GM13977 (cell line): ENCODE measurements at places on chromosomes 3 and 15.

- no peak for DNase-seq
Observed at GRCh38 chr15:31476236-31476810, 149.7 kb downstream of the KLF13 start.

- DNase-seq = no peak
Observed at GRCh38 chr3:51734572-51734907, 27.7 kb downstream of the GRM2 start.

DNA sequence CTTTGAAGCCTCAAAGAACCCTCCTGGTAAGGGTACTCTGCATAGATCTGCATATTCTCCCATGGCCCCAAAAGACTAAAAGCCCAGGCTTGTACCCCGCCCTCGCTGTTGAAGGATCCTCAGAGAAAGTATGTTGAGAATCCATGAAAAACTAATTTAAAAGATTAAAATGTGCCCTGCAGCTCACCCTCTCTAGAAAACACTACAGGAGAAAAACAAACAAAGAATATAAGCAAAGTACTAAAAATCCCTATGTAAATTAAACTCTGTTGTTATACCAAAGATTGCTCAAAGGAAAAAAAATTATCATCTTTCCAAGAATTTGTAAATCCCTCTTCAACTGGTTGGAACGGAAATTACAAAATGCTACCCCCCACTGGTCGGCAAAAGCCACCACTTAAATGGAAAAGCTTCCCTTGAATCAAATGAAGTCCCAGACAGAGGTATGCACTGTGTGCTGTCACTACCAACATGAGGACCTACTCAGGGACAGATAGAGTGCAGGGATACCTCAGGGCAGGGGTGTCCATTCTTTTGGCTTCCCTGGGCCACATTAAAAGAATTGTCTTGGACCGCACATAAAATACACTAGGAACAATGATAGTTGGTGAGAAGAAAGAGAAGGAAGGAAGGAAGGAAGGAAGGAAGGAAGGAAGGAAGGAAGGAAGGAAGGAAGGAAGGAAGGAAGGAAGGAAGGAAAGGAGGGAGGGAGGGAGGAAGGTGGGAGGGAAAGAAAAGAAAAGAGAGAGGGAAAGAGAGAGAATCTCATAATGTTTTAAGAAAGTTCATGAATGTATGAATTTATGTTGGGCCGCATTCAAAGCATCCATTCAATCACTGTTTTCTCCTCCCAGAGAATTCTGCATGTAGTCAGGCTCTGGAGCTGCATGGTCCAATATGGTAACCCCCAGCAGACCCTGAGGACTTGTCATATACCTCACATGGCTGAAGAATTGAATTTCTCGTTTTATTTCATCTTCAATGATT is 88.1 kb downstream of the MAGI1 start:
- no peak for DNase-seq

GRCh38 chr15:60458721-60459120 is 20.2 kb downstream of the ICE2 start:
- no peak for DNase-seq

GRCh38 chr15:100601617-100602063 is 344 bp downstream of the LINS1 start:
- no peak for DNase-seq

- DNase-seq = no peak
Observed at GRCh38 chr15:81473946-81474345, 99.9 kb upstream of the TMC3 start.

GRCh38 chr15:90607361-90607760 is 77.6 kb downstream of the CRTC3 start:
- no peak for DNase-seq

- DNase-seq = no peak
Observed at GRCh38 chr15:50458348-50459112, 34.3 kb downstream of the USP8 start.

DNA sequence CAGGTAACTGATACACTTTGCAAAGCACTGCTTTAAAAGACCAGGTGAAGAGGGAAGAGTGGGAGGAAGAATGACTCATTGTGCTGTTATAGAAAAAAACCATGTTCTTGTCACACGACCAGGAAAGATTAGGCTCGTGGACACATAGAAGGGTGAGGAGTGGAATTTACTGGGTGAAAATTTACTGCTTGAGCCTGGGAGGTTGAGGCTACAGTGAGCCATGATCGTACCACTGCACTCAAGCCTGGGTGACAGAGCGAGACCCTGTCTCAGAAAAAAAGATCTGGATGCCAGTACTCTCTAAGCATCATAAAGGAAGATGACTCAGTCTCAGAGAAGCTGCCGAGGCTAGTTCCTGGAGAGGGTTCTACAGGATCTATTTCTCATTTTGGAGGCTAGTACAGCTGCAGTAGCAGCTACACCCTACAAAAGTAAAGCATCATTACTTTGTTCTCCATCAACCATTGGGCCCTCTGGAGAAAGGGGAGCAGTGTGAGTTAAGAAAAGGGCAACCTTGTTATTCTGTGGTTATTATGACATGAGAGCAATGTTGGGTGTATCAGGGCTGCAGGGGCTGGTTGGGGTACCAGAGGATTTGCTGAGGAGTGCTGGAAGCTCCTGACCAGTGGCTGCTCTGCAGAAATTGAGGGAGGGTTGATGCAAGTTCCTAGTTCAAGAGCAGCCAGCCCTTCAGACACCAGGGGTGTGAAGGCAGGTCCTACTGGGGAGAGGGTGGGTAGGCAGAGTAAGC is 75.4 kb downstream of the CMTM8 start:
- DNase-seq = no peak

- DNase-seq = no peak
Observed at GRCh38 chr3:20811631-20812030, 625.6 kb upstream of the SGO1 start.

DNA sequence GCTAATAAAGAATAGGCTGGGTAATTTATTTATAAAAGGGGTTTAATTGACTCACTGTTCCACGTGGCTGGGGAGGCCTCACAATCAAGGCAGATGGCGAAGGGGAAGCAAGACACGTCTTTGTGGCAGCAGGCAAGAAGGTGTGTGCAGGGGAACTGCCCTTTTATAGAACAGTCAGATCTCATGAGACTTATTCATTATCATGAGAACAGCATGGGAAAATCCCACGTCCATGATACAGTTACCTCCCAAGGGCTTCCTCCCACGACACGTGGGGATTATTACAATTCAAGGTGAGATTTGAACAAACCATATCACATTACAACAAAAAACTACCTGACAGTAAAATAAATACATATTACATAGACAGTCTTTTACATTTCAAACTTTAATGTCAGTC is 414.9 kb downstream of the NAALADL2 start:
- DNase-seq = peak; percentile 21

DNA sequence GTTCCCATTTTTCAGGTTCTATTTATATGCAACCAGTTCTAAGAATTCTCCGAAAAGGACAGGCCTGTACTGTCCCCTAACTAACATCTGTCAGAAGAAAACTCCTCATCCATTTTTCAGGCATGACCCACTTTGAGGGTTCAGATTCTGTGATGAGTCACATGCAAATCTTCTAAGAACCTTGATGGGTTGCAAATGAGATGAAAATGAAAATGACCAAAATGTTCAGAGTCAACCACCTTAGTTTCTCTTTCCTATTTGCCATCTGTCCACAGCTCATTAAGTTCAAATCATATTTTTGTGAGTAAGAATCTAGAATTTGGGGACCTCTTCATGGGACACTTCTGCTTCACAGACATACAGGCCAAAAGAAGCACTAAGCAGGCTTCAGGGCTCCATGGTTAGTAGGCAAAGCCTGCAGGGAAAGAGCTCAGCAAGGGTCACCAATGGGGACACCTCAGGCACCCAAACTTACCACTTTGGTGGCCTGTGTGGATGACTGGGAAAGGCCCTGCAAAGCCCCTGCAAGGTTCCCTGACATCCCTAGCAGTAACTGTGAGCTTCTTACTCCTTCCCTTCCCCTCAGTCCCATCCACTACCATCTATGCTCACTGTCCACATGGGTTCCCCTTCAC is 122.0 kb downstream of the WDR76 start:
- peak; percentile 46 for DNase-seq

GRCh38 chr3:176167272-176167671 is 1030.0 kb downstream of the TBL1XR1 start:
- DNase-seq = no peak

- peak; percentile 13 for DNase-seq
Observed at GRCh38 chr3:171028025-171028778, 1.7 kb upstream of the SLC2A2 start.

GRCh38 chr15:25242957-25243799 is 195.6 kb downstream of the UBE3A start:
- DNase-seq = no peak

DNA sequence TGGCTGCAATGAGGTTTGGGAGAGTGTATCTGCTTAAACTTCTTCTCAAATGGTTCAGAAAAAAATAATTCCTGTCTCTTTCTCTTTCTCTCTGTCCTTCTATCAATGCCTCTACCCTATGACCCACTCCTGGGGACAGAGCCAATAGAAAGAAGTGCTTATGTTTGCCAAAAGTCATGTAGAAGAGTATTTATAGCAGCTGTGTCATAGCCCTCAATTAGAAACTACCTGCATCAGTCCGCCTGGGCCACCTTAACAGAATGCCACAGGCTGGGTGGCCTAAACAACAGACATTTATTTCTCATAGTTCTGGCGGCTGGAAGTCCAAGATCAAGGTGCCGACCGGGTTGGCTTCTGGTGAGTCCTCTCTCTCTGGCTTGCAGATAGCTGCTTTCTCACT is 92.5 kb downstream of the HMG20A start:
- no peak for DNase-seq
